HL-60 (cell line): ENCODE measurements at places on chromosomes 6 and 20.

GRCh38 chr6:122128445-122128844 lies 271.0 kb upstream of the HSF2 start:
- DNase-seq = no peak

GRCh38 chr20:6122111-6122872 lies 538 bp downstream of the FERMT1 start:
- DNase-seq = no peak

- DNase-seq = no peak
Observed at GRCh38 chr6:70604254-70604653, 37.5 kb downstream of the SDHAF4 start.

GRCh38 chr6:132333639-132334520 lies 67.4 kb downstream of the MOXD1 start:
- no peak for DNase-seq

- DNase-seq = no peak
Observed at GRCh38 chr20:46939031-46939965, 44.7 kb downstream of the EYA2 start.

DNA sequence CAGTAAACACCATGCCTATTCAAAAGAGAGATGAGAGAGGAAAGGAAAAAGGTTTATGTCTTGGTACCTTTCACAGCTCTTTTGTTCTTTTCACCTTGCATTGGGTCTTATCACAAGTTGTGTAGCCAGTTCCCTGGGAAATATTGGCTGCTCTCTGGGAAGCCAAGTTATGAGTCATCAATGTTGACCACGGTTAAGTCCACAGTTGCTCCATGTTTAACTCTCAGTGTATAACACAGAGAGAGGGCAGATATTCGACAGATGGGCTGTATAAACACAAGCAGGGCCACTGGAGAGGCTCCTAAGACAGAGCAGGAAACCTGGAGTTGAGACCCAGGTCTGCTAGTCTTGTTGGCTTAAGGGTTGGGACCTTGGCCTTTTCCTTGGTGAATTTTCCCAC lies 718.6 kb downstream of the QKI start:
- DNase-seq = no peak
